ENCODE measurements at places on chromosomes 5 and 9.

DNA sequence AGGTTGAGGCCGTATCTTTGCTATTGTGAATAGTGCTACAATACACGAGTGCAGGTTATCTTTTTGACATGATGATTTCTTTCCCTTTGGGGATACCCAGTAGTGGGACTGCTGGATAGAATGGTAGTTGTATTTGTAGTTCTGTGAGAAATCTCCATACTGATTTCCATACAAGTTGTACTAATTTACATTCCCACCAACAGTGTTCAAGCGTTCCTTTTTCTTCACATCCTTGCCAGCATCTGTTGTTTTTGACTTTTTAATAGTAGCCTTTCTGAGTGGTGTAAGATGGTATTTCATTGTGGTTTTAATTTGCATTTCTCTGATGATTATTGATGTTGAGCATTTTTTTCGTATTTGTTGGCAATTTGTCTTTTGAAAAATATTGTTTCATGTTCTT lies 41.4 kb downstream of the CNOT6 start:
- DNase-seq, result no peak

GRCh38 chr5:139392678-139393496 lies 2.0 kb downstream of the PROB1 start:
- DNase-seq, result peak; percentile 87

DNA sequence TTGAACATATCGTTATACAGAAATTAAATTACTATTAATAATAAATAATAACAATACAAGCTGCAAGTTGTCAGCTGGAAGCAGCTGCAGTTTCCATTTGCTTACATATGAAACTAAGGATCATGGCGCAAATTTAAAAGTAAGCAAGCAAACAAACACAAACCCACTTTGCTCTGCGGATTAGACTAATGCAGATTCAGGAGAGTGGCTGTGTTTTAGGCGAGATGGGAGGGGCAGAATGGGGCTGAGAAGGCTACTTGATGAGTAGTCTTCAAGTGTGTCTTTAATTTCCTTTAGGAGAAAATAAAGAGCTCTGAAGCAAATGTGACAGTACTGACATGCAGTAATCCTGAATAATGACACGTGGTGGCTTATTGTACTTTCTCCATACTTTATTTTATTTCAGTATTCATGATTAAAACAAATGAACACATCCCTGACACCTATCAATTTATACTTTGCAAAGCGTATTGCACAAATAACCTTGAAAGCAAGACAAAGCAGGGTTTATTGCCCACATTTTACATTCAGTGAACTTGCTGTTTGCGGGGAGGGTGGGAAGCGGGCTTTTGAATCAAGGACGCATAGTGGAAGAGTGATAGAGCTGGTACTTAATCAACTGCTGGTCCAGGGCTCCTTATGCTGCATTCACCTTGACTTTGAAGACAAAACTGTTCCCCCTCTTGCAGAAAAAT lies 221.4 kb upstream of the TRIM32 start:
- DNase-seq, result no peak

- DNase-seq, result no peak
Observed at GRCh38 chr9:134781591-134782302, 98.9 kb upstream of the FCN2 start.

- no peak for DNase-seq
Observed at GRCh38 chr5:66511491-66511890, 84.7 kb upstream of the MAST4 start.

GRCh38 chr9:69174616-69175463 lies 763 bp downstream of the TJP2 start:
- no peak for DNase-seq

GRCh38 chr5:16842896-16843295 lies 93.2 kb downstream of the MYO10 start:
- DNase-seq, result no peak

DNA sequence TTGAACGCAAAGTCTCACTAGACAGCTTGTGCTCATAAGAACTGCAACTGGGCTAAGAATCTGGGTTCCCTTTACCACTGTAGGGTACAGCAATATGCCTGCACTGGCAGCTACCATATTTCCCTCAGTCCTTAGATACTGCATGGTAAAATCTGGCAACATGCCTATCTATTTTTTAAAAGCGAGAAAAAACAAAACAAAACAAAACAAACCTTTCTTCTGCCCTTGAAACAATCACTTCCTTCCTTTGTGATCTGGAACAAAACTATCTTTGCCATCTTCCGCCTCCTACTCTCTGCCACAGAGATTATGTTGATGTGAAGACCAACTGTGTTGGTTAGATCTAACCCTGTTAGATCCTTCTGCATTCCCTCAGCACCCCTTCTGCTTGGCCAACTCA lies 242.9 kb downstream of the EBF1 start:
- DNase-seq, result peak; percentile 3

DNA sequence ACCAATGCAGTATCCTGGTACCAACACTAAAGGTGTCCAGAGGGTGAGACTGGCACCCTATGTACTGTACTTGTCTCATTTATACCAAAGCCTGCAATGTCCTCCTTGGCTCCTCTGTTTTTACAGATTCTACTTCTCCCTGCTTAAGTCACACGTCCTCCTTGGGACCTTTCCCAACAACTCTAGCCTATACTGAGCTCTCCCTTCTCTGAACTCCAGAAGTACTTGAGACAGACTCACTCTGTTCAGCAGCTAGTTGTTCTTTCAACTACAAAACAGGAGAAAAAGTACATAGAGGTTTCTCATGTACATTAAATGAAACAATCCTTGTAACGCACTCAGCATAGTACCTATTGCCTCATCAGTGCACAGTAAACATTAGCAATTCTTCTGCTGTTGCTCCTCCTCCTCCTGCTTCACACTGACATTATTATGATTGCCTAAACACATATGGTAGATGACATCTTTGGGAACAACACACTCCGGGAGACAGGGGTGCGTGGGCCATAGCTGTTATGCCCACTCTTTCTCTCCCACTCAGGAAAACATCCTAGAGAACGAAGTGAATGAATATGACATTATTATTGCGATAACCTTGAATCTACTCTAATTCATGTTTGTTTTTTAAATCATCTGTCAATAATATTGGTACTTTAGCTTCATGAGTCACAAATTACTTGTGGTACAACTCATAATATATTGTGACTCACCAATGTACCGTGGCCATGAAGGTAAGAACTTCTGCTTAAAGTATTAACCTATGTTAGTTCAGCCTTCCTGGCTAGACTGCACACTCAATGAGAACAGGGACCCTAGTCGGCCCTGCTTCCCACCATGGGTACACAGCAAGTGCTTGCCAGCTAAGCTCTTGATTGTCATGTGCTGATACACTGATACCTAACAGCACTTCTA lies 180.3 kb upstream of the ADRA1B start:
- DNase-seq, result no peak

GRCh38 chr5:36164461-36164860 lies 12.6 kb downstream of the SKP2 start:
- no peak for DNase-seq

DNA sequence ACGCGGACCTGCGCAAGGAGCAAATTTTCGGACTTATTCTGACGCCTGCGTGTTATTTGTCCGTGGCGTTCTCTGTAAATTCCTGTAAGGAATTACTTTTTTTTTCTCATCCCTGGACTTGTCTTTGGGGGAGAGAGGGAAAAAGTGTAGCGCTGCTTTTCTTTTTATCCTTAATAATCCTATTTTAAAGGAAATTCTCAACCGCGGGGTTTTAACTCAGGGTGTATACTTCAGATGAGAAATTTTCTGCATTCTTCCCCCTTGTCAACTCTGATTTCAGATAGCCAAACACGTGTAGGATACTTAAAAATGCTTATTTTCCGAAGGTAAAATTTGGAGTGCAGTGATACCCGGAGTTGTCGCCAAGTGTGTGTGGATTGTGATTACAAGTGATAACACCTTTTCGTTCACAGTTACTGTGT lies 853 bp downstream of the DCP2 start:
- no peak for DNase-seq

GRCh38 chr9:120348951-120349429 lies 231.0 kb downstream of the CDK5RAP2 start:
- no peak for DNase-seq

- no peak for DNase-seq
Observed at GRCh38 chr9:35771075-35771433, 17.0 kb upstream of the MSMP start.

- DNase-seq, result no peak
Observed at GRCh38 chr5:150671509-150672236, 10.6 kb downstream of the MYOZ3 start.

- DNase-seq, result no peak
Observed at GRCh38 chr5:60597572-60598320, 102.2 kb downstream of the DEPDC1B start.

DNA sequence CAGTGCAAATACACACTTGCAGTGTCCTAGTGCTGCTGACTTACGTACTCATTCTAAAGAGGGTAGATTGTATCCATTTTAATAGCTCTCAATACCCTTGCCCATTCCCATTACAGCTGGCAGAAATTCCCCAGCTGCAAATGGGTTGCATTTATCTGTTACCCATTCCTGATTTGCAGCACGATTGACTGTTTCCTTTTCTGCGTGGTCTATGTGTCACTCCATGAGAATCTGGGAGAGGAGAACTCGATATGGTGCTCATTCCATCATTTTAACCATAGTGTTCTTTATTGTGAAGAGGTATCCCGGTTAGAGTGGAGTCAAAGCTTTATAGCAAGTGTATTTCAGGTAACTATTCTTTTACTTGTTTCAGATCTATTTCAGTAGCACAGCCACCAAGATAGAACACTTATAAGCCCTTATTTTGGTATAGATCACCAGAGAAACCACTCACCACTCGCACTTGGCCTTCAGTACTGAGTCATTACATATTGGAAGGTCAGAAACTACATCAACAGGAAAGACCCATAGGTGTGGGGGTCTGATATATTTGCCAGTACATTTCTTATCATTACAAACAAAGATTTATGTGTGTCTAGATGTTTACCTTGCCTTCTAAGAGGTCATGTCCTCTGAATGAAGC lies 139.5 kb downstream of the MUSK start:
- DNase-seq, result no peak

GRCh38 chr9:108885643-108886348 lies 23.7 kb downstream of the ACTL7A start:
- no peak for DNase-seq

DNA sequence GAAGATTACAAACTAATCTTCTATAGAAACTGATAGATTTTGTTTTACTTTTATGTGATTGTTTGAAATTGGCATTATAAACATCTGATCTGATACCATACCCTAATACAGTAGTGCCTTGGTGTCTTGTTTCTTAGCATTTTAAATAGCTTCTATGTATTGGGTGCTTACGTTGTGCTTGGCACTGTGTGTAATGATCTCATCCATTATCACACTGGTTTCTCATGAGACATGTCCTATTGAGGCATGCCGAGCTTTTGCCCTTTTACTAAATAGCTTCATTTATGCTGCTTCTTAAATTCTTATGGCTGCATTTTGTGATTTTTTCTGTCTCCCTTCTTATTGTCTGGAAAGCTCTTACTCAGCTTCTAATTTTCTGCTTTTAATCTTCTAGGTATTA lies 48.2 kb upstream of the TLR4 start:
- DNase-seq, result no peak

- DNase-seq, result no peak
Observed at GRCh38 chr5:17995997-17996396, 361.7 kb downstream of the TAF11L14 start.

DNA sequence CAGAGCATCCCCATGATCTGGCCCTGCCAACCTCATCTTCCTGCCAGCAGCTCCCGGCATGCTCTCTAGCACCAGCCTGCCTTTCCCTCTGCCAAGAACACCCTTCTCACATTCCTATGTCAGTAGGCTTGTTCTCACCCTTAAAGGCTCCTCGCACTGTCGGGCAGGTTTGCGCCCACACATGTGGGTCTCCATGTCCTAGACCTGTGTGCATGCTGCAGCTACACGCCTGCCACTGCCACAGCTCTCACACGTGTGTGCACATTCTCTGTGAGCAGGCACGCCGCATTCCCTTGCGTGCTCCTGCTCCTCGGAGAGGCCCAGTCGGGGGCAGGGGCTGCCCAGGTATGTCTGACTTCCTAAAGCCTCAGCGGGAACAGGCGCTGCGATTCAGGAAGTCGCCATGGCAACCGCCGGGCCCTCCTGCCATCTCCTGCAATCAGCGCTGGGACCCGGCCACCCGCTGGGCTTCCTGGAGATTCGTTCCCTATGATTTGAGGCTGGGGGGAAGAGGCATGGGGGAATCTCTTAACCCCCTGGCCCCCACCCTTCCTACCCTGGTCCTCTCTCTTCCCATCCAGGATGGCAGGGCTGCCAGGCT lies 28.1 kb downstream of the NDUFA8 start:
- no peak for DNase-seq
